ENCODE measurements at places on chromosomes 6 and 20.
A peak's percentile ranks its signal among the peaks of the same experiment; 100 is the strongest.

GRCh38 chr20:17873410-17874270 is 95.0 kb downstream of the SNX5 start:
- no peak for DNase-seq

DNA sequence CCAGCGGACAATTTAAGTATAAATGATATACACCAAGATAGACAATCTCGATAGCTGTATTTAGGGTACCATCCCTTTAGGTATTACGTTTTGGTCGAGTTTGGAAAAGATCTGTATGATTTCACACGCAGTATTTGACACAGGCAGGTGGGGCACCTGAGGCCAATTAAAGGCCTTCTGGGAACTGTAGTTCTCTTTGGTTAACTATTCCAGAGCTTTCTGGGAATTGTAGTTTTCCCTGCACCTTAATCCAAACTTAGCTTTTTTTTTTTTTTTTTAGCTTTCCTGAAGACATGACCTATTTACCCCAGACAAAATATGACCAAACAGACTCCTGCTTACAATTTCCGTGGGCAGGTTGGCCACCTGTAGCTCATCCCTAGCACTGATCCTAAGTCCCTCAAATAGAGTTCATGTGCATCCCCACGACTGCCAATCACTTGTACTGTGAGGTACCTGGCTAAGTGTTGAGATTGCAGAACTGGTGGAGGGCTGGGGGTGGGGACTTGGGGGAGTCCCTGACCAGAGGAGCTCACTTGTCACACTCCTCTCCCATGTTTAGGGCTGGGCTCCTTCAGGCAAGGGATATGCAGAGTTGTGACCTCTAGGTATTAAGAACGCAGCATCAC is 999 bp upstream of the EHMT2 start:
- peak; percentile 74 for DNase-seq

DNA sequence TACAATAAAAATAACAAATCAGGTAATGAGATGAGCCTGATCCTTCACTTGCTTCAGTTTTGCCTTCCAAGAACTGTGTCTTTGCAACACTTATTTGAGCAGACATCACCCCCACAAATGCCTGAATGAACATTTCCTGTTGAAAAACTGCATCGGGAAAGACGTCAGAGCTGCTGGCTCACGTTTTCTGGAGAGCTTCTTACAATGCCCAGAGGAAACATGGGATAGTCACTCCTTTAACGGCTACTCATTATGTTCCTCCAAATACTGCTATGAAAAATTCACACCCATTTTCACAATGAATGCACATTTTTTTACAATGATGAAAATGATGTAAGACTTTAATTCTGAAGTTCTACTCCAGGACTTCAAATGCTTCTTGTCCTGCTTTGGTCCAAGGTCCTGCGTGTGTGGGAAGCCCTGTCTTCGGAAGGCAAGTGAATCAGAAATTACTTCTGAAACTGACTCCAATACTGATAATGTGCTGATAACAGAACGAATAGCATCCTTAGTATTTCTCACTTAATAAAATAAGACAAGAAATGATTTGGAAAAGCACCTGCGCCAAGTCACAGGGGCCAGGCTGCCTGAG is 238.0 kb downstream of the ANKRD60 start:
- no peak for DNase-seq

GRCh38 chr20:48471759-48472408 is 355.9 kb downstream of the PREX1 start:
- no peak for DNase-seq

- DNase-seq = no peak
Observed at GRCh38 chr6:16442031-16442430, 203.6 kb downstream of the GMPR start.

DNA sequence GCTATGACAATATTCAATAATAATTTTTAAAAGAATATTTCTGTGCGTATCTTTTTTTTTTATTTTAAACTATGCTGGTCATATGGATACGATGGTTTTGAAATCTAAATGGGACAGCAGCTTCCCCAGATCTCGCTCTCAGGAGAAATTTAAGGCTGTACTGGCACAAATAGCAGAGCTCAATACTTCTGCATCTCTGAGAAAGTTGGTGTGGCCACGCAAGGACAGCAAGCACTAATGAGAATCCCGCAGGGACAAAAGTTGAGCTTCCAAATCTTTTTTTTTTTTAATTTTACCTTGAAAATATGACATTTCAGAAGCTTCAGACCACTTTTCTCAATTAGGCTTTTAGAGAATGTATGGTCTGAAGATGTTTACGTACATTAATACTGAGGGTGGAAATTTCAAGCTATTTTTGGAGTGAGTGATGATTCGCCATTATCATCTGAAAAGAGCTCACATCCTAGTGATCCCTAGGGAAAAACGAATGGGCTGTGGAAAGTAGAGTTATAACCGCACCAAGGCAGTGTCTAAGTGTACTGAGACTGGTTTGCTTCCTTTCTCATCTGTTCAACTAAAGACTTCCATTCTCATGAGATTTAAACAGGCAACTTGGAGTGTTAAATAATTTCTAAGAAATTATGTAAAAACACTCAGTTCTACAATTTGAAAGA is 840.0 kb downstream of the C6orf118 start:
- DNase-seq = no peak

DNA sequence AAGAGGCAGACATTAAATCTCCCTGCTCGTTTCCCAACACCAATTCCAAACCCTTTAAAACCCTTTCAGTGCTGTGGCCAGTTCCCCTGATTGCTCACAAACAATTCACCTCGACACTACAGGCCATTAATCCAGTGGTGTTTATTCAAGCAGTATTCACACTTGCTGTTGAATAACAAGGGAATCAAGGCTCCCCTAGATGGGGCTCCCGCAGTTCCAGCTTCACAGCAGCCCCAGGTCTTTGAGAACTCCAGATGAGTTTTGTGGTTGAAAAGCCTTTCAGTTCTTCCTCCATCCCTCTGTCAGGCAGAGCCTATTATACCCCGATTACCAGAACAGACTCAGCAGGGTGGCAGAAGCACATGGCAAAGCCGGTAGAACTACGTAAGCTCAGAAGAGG is 36.2 kb downstream of the JAG1 start:
- DNase-seq = no peak

DNA sequence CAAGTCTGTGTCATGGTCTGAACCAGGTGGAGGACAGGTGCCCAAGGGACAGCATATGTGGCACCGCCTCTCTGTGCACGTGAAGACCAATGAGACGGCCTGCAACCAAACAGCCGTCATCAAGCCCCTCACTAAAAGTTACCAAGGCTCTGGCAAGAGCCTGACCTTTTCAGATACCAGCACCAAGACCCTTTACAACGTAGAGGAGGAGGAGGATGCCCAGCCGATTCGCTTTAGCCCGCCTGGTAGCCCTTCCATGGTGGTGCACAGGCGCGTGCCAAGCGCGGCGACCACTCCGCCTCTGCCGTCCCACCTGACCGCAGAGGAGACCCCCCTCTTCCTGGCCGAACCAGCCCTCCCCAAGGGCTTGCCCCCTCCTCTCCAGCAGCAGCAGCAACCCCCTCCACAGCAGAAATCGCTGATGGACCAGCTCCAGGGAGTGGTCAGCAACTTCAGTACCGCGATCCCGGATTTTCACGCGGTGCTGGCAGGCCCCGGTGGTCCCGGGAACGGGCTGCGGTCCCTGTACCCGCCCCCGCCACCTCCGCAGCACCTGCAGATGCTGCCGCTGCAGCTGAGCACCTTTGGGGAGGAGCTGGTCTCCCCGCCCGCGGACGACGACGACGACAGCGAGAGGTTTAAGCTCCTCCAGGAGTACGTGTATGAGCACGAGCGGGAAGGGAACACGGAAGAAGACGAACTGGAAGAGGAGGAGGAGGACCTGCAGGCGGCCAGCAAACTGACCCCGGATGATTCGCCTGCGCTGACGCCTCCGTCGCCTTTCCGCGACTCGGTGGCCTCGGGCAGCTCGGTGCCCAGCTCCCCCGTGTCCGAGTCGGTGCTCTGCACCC is 109.5 kb upstream of the RAB32 start:
- no peak for DNase-seq

- DNase-seq = no peak
Observed at GRCh38 chr6:148775161-148775560, 28.3 kb downstream of the UST start.

DNA sequence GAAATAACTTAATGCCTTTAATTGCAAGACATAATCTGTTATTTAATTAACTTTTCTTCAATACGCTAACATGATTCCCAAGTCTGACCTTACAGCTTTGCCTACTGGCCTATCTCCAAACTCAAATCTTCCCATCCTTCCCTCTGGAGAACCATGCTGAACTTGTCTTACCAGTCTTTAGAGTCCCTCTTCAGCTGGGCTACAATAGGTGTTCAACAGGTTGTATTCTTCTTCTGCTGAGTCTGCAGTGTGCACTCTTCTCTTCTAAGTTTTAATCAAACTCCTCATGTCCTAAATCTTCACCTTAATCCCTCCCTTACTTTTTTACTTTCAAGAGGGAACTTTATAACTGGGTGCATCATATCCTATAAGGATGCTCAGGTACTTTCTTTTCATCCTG is 75.5 kb upstream of the TINAG start:
- DNase-seq = no peak

DNA sequence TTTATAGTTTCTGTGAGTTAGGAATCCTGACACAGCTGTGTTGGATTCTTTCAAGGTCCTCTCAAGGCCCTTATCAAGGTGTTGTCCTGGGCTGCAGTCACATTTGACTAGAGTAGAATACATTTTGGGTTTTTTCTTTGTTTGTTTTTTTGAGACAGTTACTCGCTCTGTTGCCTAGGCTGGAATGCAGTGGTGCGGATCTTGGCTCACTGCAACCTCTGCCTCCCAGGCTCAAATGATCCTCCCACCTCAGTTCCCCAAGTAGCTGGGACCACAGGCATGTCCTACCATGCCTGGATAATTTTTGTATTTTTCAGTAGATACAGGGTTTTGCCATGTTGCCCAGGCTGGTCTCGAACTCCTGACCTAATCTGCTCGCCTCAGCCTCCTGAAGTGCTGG is 15.7 kb downstream of the NFYA start:
- DNase-seq = no peak

DNA sequence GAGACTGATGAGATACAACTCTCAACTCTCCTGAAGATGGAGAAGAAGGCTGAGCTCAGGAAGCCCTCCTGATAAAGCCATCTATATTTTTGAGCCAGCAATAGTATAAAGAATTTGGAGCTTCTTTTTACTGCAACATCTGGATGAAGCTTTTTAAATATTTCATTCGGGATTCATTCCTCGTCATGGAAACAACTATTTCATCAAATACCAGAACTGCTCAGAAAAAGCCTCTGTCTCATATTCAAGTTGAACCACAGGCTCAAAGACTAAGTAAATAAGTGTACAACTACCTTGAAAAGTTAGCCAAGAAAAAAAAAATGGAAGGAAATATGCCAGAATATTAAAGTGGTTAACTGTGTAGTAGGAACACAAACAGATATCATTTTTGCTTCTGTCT is 37.8 kb downstream of the PTPRT start:
- no peak for DNase-seq

- DNase-seq = no peak
Observed at GRCh38 chr20:44961870-44962267, 1.7 kb upstream of the TOMM34 start.

DNA sequence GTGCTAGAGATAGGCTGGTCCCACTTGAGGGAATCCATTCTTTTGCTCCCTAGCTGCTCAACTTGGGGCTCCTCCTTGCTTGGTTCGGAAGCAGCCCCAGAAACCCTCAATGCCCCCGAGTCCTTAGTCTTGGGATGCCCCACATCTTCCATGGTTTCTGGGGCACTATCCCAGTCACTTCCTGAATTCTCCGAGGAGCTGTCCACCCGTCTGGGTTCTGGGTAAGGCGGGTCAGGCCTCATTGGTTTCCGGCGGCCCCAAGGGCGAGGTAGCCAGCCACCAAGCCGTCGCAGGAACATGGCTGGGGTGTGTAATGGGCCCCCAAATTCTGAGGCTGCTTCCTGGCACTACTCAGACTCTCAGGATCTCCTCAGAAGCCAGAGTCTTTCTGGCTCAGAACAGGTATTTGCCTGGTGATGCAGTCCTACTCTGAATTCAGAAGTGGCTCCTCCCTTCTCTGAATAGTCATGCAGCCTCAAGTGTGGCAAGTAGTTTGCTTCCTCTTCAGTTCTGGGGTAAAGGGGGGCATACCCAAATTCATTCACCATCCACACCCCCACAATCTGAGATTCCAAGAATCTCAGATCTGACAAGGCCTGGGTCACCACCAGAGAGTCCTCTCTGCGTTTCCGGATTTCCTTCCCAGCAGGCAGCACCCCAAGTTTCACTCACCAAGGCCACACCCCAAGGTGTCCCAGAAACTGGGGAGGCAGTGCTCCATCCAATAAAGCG is 763 bp downstream of the C6orf47 start:
- peak; percentile 22 for DNase-seq

- no peak for DNase-seq
Observed at GRCh38 chr20:59297686-59298085, 2.7 kb upstream of the EDN3 start.

DNA sequence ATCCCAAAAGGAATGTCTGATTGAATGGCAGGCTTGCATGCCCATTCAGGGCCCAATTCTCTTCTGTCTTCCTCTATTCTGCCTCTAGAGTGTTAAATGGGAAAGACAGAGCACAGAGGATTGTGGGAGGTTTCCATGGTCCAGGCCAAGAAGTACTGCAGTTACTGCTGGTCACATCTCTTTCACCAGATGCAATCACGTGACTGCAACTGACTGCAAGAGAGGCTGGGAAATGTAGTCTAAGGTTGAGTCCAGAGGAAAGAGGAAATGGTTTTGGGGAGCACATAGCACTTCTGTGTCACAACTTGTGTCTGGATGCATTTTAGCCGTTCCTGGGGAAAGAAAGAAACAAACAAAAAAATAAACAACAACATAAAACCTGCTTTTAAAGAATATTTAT is 336.4 kb upstream of the BTBD3 start:
- no peak for DNase-seq

DNA sequence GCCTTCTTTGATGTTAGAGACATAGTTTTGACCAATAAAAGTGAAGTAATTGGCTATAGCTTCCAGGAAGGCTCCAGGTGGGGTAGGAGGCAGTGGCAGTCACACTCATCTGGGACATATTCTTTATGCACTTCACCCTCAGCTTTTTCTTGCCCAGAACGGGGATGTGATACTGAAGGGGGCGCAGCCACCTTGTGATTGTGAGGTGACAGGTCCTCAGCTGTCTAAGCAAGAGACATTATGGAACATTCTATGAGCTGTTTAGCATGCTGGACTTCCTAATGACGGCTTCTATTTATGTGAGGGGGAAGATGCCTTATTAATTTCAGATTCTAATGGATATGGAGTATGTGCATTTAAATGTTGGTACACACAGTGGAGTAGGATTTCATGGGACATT is 151.3 kb upstream of the ZFP64 start:
- no peak for DNase-seq

Measured in pons (tissue), 1 donor.